ENCODE measurements at places on chromosomes 4 and X.

- no peak for DNase-seq
Measured at GRCh38 chr4:76607846-76608245, 172.8 kb downstream of the SHROOM3 start.

- no peak for DNase-seq
Measured at GRCh38 chr4:185465707-185466106, 5.8 kb downstream of the CCDC110 start.

DNA sequence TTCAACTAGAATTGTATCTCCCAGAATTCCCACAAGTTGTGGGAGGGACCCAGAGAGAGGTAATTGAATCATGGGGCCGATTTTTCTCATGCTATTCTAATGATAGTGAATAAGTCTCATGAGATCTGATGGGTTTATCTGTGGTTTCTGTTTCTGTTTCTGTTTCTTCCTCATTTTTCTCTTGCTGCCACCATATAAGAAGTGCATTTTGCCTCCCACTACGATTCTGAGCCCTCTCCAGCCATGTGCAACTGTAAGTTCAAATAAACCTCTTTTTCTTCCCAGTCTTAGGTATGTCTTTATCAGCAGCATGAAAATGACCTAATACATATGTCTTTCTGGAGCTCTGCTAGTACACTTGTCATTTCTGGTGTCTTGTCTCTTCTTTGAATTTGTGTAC is 22.1 kb upstream of the OR13H1 start:
- no peak for DNase-seq

- DNase-seq, result no peak
Measured at GRCh38 chrX:73561801-73562200, 1.2 kb upstream of the CHIC1 start.

DNA sequence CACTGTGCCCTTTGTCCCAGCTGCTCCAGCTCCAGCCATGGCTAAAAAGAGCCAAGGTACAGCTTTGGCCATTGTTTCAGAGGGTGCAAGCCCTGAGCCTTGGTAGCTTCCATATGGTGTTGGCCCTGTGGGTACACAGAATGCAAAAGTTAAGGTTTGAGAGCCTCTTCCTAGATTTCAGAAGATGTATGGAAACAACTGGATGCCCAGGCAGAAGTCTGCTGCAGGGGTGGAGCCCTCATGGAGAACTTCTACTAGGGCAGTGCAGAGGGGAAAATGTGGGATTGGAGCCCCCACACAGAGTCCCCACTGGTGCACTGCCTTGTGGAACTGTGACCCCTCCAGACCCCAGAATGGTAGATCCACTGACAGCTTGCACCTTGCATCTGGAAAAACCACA is 70.9 kb upstream of the MSX1 start:
- no peak for DNase-seq

Measured in hematopoietic multipotent progenitor cell treated with erythropoietin and hydrocortisone succinate and interleukin-3 and kit ligand, for 6 days (in vitro differentiated cells).